Astrocyte of the hippocampus (primary cell): ENCODE measurements at places on chromosomes 5 and 9.

DNA sequence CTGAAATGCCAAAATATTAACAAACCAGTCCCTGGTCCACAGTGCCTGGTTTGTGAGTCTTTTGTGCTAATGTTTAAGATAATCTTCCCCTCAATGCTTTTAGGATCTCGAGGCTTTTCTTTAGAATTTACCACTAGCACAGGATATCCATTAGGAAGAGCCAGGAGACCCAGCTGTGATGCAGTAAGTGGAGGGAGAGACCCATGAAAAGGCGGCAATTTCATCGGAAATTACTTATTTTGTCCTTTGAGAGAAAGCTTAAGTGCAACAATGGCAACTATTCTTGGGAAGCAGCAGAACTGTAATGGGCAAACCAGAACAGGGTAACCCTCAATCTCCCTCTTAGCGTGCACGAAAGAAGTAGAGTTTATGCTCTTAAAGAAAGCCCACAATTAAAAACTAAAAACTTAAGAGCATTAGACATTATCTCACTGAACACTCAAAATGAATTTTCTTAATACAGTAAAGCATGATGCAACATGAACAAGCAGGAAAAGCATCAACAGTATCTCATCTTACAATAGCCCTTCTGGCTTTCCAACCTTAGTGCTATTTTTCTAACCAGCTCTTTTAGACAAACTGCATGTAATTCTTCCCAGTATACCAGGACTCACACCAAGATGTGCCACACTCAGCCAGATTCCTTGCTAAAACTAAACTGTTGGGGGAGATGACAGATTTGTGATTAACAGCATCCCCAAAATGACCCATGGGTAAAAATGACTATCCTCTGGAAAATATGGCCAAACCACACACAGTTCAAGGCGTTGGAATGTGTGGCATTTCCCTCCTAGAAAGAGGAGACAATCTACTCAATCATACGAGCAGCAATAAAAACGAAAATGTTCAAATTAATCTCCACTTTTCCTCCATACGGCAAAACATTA is 36.4 kb downstream of the PWWP2A start:
- peak; percentile 84 for DNase-seq

DNA sequence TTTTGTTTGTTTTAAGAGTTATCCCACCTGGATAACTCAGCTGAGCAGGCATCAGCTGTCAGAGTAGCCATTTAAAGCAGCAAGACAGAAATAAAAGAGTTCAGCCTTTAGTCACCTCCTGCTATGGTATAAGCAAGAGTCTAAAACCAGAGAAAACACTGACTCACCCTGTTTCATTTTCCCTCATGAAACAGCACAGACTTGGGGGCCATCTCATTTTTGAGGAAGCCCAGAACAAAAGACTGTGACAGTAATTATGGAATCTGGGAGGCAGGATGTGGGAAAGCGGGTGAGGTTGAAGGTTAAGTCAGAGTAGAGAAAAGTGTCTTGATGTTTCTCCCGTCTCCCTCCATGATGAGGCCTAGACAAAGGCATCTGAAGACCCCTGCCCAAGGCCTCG is 90.2 kb upstream of the FAM174A start:
- DNase-seq, result peak; percentile 65

DNA sequence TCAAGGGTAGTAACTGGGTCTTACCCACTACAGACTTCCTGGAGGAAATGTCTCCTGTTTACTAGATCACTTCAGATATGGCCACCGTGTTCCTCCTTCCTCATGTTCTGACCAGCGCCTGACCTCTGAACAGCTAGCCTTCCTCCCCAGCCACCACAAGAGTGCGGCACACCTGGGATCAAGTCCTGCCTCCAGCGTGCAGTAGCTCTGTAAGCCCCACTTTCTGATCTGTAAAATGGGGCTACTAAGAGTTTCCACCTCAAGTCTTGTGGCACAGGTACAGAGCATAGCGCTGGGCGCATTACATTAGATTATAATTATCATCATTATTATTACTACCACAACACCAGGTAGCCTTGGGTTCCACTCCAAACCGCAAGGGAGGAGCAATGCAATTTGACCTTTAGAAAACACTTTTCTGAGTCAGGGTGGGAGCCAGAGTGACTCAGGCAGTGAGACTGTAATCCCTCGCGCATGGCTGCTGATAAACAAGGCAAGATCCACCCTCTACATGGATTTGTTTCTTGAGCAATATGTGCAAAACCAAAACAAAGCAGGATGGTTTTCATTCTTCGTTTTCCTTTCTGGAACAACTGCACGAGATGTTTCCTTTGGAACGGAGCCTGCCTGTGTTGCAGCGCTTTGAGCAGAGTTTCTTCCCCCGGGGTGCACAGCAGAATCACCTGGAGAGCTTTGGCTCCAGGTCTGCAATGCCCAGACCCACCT is 65.0 kb upstream of the ANGPTL2 start:
- peak; percentile 95 for DNase-seq

GRCh38 chr9:98654247-98654646 is 54.5 kb downstream of the GABBR2 start:
- DNase-seq, result peak; percentile 17

DNA sequence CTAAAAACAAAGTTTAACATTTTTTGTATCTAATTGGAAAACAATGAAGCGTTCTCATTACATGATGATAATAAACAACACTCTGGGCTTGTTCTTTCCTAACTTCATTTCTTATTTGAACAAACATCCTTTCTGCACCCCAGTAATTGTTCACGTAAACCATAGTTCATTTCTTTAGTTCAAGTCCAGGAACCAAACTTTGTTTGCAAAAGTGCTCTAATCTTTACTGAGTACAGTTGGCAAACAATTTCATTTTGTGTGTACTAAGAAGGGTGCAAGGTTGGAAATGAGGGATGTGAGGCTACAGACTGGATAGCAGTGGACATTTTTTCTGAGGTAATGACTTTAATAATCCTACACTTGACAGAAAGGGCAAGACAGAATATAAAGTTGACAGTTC is 113.5 kb downstream of the NREP start:
- no peak for DNase-seq

DNA sequence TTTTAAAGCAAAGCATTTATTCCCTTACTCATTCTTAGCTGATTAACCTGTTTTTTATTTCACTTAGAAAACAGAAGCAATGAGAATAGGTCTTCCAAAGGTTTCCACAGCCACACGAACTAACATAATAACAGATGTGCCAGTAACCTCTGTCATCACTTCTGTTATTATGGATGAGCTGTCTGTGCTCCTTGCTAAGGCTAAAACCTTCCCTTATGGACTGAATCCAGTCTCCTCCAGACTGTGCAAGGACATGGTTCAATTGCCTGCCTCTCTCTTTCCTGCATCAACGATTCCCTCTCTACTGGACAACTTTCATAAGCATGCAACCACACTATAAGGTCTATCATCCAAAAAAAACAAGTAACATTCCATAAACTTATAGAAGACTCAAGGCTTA is 1446.2 kb downstream of the MAT2B start:
- DNase-seq, result no peak

DNA sequence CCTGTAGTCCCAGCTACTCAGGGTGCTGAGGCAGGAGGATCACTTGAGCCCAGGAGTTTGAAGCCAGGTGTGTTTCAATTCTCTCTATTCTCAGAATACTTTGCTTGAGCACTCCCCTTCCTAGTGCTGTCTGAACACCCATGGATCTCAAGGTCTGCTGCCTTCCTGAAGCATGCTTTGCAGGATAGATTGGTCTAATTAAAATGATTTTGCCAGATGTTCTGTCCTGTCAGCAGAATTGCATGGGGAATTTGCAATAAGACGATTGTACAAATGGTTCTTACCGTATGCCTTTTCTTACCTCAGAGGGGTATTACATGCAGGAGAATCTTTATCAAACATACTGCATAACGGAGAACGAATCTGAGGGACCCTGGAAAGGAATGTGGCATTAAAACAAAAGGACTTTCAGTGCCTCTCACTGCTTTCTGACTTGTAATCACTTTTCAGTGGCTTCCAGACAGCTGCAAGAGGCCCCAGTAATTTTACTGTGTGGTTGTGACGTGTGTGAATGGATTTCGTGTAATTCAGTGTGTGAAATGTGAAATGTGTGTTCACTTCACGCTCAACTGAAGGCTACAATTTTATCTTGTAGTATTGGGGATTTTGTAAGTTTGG is 587.2 kb upstream of the SEMA6A start:
- no peak for DNase-seq

DNA sequence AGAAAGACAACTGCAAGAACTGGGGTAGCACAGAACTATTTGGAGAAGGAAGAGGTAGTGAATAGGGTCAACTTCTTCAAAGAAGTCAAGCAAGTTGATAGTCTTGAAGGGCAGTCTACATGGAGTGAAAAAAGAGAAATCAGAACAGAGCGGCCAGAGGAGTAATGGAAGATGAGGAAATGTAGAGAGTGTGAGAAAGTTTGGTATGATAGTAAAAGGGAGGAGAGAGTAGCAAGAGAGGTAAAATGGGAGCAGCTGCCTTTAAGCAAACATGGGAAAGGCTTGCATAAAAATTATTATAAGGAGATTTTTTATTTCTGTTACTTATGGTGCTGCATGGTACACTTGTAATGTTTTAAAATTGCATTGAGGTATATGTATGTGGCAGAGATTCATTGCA is 6.8 kb downstream of the ITGA2 start:
- DNase-seq, result no peak

DNA sequence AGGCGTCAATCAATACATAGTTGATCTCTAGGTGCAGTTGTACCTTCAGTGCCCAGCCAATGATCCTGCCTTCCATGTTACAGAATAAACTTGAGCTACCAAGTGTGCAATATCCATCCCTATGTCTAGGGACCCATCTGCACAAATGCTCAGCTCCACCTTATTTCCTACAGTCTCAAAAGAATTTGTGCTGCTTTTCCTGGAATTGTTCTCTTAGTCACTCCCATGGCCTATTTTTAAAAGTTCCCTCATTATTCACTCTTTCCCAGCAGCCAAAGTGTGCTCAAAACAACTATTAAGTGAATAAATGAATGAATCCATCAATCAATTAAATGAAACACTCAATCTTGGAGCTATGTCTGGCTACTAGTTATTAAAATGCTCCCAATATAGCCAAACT is 14.7 kb downstream of the LIX1 start:
- DNase-seq, result no peak

DNA sequence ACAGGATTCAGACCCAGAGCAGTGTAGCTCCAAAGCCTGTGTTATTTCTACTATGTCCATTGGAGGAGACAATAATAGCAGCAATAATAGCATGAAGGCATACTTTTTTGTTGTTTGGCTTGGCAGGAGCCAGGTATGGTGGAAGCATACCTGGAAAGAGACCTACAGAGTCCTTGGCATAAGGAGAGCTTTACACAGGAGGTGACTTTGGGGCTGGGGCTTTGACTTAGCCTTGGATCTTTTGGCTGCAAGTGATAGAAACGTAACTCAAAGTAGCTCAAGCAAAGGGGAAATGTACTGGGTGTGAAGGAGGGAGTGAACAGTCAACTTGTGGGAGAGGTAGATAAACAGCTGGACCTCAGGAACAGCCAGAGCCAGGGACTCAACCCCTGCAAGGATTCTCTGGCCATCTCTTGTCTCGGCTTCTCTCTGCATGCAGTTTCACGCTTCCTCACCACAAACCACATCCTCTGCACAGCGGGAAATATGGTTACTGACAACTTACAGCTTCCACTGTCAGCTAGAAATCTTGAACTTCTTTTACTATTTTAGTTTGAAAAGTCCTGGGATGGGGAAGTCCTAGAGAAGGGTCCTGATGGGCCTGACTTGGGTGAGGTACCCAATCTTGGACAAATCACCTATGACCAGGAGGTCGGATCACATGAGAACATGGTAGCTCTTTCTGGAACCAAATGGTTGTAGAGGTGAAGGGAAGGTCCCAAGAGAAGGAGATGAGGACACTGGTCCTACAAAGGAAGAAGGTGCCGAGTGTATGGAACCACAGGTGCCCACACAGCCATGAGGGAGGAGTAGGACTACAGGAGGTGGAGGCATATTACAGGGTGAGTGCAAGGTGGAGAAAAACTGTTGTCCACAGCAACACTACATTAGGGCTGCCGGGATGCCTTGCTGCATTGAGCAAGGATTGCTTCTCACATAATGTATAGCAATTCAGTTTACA is 47.0 kb upstream of the TGFBR1 start:
- DNase-seq, result peak; percentile 61

- no peak for DNase-seq
These were observed 392.5 kb downstream of the KDM4C start for GRCh38 chr9:7150153-7150890.

DNA sequence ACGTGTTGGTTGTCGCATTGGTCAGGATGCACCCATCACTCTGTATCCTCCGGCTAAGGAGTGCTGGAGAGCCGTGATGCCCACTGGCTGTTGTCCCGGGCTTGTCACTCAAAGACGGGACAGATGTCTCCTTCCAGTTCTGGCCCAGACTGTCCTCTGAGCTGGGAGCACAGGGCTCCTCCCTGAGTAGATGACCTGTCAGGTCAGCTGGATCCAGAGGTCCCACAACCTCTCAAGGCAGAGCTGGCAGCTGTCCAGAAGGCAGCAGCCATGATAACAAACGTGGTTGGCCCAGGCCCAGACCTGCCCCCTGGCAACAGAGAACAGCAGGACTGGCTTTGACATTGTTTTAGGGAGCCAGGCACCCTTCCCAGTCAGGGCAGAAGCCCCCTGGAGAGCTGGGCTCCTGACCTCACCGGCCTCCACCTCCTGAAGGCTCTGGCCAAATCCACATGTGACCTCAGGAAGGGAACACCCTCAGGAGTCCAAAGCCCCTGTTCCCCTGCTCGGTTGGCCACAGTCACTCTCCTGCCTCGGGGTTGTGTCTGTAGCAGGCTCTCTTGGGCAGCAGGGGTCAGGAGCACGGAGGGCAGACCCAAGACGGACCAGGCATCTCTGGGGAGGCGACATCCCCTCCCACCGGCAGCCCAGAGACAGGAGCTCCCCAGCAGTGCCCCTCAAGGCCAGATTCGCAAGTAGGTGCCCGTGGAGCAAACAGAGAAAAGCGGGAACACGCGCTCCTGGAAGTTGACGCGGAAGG is 10.3 kb downstream of the TRIM7 start:
- no peak for DNase-seq

DNA sequence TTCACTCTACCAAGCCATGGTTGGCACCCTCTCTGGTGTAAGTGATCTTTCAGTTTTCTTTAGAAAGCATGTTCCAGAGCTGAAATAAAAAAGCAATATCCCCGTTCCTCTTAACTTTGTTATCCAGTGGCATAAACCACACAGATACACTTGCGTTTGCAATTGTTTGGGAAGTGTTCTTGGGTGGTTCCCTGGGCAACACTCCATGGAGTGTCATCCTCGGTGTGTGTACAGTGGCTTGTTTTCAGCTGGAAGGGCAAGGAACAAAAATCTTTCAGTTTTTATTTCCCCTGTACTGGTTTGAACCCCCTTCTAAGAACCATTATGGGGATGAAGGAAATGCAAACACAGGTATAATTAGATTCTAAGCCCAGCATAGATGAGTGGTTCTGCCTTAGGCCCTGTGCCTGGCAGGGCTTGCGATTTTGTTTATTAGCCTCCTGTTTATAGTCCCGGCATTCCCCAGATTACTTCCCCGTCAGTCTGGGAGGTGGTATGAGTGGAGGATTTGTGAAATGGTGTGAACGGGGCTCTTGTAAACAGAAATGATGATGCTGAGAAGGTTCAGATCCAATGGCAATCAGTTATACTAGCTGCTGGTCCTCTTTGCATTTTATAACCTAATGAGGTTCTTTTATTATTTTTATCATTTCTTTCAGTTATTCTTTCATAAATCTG is 76.0 kb upstream of the CD180 start:
- no peak for DNase-seq

- DNase-seq, result no peak
These were observed 1.3 kb downstream of the SLC6A3 start for GRCh38 chr5:1443991-1444360.
